ENCODE measurements at places on chromosomes 12 and 14.

DNA sequence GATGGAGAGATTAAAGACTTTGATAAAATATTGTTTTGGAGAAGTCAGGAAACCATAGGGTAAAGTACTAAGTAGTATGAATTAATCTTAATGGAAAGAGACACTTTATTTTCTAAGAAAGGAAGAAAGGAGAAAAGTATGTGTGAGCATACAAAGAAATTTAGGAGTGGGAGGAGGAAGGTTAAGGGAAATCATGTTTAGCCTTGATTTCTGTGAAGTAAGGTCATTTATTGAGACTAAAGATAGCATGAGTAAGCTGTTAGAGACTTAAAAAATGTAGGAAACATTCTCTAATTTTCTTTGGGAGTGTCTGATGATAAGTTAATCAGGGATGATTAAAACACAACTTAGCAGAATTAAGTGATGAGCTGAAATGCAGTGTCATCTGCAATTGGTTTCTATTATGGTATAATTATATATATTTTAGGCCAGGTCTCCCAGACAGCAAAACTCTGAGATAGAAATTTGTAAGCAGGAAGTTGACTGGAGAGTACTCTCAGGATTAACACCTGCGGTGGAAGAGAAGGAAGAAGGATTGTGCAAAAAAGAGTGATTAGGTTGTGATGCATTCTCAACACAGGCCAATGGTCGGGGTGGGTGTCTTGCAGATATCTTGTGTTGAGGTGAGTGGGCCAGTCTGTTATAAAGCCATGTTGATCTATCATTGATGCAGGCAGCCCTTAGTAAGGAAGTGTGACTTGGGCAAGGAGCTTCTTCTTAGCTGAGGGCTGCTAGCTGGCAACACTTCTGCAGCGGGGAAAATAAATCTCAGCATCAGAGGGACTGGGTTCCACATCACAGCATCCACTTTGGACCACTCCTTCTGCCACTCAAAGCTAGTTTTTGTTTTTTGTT, 256.2 kb downstream of the AEBP2 start:
- no peak for DNase-seq

DNA sequence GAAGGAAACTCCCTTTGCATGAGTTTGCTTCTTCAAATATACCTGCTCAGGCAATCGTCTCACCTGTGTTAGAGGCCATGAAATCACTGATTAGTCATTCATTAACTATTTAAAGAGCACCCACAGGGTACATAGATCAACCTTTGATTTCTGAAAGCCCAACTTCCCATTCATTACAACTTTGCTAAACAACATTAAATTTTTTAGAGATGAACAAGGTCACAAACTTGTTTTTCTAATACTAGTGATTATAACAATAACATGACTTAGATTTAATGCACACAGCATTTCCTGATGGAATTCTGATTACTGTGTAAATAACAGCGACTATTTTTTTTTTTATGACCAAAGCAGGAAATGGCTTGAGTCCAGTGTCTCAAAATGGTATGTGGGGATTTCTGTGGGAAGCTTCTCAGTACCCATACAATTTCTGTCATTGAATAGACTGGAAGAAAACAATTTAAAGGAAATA, 5.4 kb upstream of the ERO1A start:
- no peak for DNase-seq

GRCh38 chr14:99928963-99929362, 135.8 kb downstream of the EML1 start:
- no peak for DNase-seq

- DNase-seq: no peak
These were observed 69.8 kb upstream of the PYGL start for GRCh38 chr14:51014086-51014485.
